Epithelial cell of alveolus of lung (primary cell): ENCODE measurements at places on chromosomes 5 and 9. TPM values are rescaled to one million over a fixed set of nuclear protein-coding genes. Genes with fewer than 3 reads are reported as not detected.

Gene FOXD4L4
- total RNA-seq = under 0.01 and 0.08 TPM in 2 replicates

Gene PPP2CA
- total RNA-seq = 58.6 and 156 TPM in 2 replicates

Gene STPG3
- not detected in 2 replicates for total RNA-seq

Gene SPATA31A3
- not detected in 2 replicates for total RNA-seq

Gene FBP2
- not detected in 2 replicates for total RNA-seq

Gene F2RL1
- total RNA-seq = 13.0 and 125 TPM in 2 replicates

Gene SV2C
- not detected in 2 replicates for total RNA-seq

Gene CLK4
- total RNA-seq = 5.2 and 22.4 TPM in 2 replicates

Gene RANBP3L
- total RNA-seq = 0.13 TPM in 1 of 2 replicates, not detected in the other

Gene NIPAL4
- 0.13 TPM in 1 of 2 replicates, not detected in the other for total RNA-seq

Gene PLAC8L1
- total RNA-seq = not detected in 2 replicates

Gene SNX24
- 19.1 and 21.2 TPM in 2 replicates for total RNA-seq

Gene ABLIM3
- total RNA-seq = 84.9 and 91.3 TPM in 2 replicates

Gene SPTLC1
- total RNA-seq = 61.6 and 80.0 TPM in 2 replicates

Gene PRLR
- 0.13 and 0.16 TPM in 2 replicates for total RNA-seq

Gene NDUFAF2
- total RNA-seq = 13.3 and 36.6 TPM in 2 replicates

Gene DBN1
- 125 and 211 TPM in 2 replicates for total RNA-seq

Gene PRUNE2
- total RNA-seq = 2.2 and 2.6 TPM in 2 replicates
